ENCODE measurements at places on chromosomes 6 and 20.
A peak's percentile ranks its signal among the peaks of the same experiment; 100 is the strongest.

DNA sequence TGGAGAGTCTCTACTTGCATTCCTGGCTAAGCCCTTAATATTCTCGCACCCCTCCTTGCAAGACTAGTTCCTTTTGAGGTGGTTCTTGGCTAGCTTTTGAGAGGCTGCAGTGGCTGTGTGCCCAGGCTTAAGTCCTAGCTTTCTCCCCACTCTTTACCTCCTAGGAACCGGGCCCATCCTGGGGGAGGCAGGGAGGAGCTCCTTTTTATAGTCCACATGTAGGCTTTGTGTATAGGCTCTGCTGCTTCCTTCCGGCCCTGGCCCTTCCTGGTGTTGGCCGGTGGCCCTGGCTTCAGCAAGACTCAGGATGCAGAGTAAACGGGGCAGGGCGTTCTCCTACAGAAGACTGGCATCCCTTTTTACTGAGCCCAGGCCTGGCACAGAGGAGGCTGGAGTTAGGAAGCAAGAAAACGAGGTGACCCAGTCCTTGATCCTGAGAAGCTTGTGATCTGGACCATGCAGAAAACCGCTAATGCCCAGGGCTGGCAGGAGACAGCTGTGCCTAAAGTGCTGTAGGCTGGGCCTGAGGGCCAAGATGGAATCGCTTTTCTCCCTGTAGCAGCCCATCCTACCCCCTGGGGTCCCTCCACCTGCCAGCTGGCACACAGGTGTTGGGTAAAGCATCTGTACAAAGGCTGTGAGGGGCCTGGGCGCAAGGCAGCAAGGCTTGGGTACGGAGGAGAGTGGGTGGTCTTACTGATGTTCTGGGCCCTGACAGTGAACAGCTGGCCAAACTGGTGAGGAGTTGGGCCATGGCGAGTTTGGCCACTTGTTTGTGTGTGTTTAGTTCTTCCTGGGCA lies 8.7 kb downstream of the PLCG1 start:
- no peak for DNase-seq

DNA sequence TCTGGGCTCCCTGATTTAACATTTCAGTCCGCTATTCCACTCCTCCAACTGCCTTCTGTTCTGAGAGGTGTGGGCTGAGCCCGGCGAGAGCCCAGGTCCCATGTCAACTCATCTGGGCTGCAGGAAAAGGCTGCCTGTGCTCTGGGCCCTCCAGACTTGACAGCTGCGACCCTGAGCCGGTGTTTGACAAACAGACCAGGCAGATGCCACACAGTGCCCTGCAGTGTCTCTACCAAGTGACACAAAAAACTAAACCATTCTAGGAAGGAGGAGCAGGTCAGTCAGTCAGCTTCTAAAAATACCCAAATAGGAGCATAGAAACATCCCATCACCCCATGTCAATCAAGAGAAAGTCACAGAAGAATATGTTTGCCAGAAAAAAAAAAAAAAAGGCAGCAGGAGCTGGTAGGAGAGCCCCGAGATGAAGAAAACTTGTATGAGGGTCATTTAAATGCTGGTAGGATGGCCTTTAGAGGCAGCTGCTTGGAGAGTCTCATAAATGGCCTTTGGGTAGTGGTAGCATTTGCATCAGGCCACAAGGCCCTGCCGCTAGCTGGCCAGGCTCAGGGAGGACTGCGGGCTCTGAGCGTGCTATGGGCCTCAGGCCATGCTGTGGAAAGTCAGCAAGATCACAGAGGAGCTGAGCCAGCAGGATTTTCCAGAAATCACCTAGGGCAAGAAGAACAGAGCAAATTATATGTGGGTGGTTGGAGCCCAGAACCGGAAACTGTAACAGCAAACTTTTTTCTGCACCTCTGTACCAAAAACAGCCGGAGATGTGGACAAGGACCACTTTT lies 36.6 kb upstream of the GFOD1 start:
- DNase-seq, result no peak

GRCh38 chr20:9887706-9888105 lies 48.8 kb upstream of the PAK5 start:
- no peak for DNase-seq

DNA sequence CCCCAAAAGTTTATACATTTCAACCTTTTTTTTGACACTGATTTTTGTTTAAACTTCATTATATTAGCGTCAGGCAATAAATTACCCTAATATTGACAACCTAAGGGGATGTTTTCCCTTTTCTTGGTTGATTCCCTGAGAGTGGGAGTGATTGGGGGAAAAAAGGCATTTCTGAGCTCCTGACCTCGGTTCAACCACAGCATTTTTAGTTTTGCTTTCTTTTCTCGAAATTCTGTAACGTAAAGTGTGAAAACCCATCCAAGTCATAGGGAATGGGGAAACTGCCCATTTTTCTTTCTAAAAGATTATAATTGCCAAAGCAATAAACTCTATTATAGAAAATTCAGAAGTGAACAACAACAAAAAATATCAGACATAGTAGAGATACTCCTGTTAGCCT lies 67.9 kb upstream of the SPACA1 start:
- DNase-seq, result peak; percentile 71

- no peak for DNase-seq
Measured at GRCh38 chr20:47296950-47297349, 59.5 kb downstream of the ZMYND8 start.

DNA sequence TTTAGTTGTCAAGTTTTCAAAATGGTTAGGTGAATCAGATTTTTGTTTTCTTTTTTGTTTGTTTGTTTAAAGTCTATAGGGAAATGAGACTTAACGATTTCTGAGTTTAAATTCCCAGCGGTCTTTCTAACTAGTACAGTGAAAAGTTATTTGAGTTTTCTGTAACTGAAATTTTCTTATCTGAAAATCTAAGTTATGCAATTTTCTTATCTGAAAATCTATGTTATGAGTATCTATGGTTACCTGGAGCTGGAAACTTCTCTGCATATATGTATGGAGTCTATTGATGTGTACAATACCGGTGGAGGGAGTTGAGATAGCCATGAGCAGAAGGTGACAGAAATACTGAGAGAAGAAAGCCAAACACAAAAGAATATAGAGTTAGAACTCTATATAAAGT lies 102.6 kb downstream of the MANEA start:
- no peak for DNase-seq

DNA sequence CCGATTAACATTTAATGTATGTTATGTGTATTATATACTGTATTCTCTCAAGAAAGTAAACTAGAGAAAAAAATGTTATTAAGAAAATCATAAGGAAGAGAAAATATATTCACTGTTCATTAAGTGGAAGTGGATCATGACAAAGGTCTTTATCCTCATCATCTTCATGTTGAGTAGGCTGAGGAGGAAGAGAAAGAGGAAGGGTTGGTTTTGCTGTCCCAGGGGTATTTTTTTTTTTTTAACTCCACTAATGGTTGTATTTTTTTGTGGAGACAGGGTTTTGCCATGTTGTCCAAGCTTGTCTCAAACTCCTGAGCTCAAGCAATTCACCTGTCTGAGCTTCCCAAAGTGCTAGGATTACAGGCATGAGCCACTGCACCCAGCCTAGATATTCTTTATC lies 11.0 kb downstream of the ECT2L start:
- DNase-seq, result no peak

DNA sequence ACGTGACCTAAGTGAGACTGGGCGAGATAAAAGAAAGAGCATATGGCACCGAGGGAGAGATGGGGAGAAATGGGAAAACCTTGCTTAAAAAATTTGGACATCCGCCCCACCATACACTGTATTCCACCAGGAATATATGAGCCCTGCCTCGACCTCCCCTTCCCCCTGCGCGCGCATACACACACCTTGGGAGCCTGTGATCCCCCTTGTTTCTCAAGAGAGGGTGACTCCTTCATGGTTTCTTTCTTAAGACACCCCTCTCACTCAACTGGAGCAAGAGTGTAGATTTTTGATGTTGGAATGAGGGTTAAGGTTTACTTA lies 480 bp downstream of the ABCF1 start:
- no peak for DNase-seq

DNA sequence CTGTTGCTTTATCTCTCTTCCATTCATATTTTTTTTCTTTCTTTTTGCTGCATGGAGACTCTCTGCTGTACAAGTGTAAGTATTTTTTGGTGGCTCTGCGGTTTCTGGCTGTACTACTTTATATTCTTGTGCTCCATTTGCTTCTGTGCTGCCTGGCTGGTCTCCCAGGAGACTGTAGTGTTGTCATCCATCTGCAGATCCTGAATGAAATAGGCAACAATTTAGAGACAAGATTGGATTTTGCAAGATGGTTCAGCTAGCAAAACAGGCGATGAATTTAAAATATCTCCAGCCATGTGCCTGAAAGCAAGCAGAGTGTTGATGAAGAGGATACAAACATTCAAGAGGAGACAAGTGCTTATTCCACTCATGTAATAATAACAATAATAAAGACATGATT lies 75.1 kb upstream of the SCGN start:
- DNase-seq, result no peak
